NCI-H1694 (cell line): ENCODE measurements at places on chromosomes 1 and 21.

GRCh38 chr1:168529518-168529917, 14.3 kb downstream of the XCL2 start:
- DNase-seq: no peak

DNA sequence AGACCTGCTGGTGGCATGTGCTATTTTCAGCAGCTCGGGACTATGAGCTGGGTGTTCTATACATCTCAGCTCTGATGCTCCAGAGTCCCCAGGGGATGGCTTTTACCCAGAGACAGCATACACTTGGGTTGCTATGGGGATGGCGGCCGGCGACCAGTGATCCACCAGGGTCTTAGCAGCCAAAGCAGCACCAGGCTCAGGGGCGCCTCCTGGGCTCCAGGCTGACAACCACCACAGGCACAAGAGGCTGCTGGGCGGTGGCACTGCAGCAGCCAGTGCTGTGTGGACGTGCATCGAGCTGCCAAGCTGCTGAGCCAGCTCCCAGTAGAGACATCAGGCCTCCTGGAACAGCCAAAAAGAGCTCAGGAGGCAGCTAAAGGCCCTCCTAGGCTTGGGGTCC, 37.6 kb upstream of the CLSTN1 start:
- DNase-seq: peak; percentile 67

GRCh38 chr1:218557731-218558130, 212.6 kb downstream of the TGFB2 start:
- no peak for DNase-seq

DNA sequence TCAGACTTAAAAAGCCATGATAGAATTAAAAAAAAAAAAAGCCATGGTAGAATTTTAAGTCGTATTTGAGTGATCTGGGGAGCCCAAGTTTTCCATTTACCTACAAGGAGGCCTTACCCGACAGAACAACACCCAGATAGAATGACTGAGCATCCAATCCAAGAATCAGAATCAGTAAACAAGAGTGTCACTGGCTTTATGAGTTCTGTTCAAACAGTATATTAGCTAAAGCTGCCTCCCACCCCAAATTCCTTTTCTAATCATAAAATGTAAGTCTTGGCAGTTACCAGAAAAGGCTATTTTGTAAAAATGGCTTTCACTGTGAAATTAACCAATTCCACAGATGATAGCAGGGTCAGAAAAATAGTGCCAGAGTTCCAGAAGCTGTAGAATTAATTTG, 1.2 kb downstream of the GTF2B start:
- DNase-seq: no peak

DNA sequence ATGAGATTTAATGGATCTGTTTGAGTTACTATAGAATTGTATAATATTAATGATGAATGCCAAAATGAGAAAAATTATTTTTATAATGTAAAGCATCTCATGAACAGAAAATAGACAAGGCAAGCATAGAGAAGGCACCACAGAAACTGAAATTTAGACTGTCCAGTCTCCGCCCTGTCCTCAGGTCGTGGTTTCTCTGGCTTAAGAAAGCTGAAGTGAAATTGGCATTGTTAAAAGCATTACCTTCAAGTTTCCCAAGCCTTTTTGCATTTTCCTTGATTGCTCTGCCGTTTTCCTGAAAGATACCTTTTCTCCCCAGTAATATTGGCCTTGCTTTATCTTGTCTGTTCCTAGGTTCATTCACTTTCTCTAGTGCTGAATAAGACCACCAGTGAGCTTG, 58.0 kb downstream of the VPS13D start:
- DNase-seq: no peak

GRCh38 chr21:42220138-42220701, 1.3 kb downstream of the ABCG1 start:
- peak; percentile 93 for DNase-seq

- DNase-seq: no peak
These were observed 52.8 kb upstream of the IFFO2 start for GRCh38 chr1:19009126-19009881.

DNA sequence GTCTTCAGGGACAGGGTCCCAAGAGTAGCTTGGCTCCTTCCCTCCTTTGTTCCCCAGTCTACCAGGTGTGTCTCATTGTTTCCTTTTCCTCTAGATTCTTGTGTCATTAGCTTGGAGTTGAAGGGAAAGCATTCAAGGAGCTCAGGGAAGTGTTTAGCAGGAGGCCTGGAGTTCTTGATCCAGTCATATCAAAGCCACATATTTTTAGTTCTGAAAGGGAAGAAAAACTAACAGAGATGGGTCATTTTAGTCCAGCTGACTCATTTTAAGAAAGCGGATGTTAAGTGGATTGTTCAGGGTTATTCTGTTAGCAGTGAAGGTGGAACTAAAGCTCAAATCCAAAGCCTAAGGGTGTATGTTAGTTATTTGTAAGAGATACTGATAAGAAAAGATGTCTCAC, 721 bp downstream of the C1orf54 start:
- DNase-seq: no peak

DNA sequence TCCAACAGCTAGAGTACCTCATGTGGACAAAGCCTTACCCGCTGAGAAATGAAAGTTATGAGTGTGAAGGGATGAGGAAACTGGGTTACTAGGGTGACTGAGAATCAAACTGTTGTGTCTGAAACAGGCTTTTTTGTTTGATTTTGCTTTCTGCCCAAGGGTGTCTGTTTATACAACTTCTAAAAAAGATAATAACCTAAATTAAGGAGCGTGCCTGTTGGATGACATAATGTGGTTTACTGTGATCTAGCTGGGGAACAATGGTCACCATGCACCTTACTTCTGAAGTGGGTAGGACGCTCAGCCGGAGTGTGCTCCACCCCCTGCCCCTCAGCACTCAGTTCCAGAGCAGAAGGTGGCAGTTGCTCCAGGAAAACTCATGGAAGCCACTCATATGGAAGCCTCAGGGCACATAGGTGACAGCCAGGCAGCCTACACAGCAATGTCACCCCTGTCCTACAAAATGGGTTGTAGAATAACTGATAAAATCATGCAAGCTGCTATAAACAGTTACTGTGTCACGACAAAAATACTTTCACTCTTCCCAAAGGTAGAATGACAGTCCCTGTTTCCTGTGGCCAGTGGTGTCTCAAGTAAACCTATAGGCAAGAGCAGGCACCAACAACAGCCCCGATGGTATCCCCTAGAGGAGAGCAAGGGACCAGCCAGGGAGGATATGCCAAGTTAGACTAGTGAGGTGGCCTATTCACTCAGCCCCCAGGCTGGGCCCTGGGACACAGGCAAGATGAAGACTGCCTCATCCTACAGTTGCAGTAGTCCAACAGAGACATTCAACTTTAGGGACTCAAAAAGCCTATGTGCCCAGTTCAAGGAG, 29.3 kb downstream of the SIPA1L2 start:
- DNase-seq: no peak

- DNase-seq: no peak
These were observed 263.1 kb downstream of the GRIK3 start for GRCh38 chr1:36771240-36771639.

DNA sequence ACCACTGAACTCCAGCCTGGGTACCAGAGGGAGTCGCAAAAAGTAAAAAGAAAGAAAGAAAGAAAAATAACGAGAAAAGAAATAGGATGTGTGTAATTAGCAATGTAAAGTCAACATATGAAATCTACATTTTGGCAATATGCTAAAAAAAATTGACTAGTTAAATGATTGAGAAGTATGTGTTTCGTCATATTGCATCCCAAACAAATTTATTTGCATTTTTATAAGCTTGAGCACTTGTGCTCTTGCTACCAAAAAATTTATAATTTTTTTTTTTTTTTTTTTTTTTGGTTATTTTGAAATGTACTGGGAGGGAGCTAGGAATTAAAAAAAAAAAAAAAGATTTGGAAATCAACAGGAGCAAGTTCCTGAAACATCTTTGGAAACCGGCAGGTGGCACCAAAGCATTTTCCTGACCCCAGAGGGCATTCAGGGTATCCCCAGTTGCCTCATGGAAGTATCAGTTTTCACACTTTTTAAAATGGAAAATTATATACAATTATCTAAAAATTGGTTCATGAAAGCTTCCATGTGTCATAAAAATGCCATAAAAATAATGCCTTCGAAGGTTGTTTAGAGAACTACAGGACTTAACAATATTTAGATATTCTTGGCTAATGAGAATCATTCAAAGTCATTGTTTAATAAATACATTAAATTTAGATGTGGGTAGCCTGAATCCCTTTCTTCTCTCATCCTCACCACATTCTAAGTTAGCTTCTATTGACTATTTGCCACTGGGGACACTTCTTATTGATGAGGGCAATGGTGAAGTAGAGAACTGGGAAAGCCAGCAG, 4.8 kb upstream of the HEATR1 start:
- peak; percentile 69 for DNase-seq

GRCh38 chr1:205533748-205534443, 29.4 kb downstream of the CDK18 start:
- DNase-seq: no peak

GRCh38 chr21:44420416-44421205, 34.7 kb upstream of the LRRC3 start:
- DNase-seq: no peak

DNA sequence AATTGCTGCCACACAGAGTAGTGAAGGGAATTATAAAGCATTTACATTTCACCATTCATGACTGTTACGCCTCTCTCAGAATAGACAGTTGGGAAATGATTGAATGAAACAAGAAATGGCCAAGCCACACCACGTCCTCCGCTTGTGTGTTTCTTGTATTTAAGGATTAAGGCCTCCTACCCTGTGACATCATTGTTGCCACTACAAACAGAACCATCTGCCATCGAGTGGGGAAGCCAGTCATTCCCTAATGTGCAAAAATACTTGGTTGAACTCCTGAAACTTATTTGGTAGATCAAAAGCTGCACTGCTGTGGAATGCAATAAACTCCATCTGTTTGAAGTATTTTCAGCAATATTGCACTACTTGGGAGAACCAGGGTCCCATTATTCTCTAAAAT, 99.0 kb upstream of the C1orf105 start:
- peak; percentile 75 for DNase-seq

- DNase-seq: no peak
These were observed 80.1 kb upstream of the CD55 start for GRCh38 chr1:207241164-207241934.

DNA sequence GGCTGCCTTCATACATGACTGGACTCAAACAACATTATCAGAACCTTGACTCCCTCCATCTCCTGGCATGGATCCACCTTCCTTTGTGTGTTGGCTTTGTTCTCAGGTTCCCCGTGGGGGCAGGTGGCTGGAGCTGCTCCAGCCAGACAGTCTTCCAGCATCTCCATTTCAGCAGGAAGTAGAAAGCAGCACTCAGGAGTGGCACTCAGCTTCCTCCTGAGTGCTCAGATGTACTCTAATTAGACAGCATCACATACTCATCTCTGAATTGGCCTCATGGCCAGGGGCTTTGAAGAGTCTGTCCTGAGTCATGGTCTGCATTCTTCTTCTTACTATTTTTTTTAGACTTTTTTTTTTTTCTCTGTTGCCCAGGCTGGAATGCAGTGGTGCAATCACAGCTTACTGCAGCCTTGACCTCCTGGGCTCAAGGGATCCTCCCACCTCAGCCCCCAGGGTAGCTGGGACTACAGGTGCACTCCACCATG, 27.9 kb downstream of the OVAAL start:
- DNase-seq: no peak

DNA sequence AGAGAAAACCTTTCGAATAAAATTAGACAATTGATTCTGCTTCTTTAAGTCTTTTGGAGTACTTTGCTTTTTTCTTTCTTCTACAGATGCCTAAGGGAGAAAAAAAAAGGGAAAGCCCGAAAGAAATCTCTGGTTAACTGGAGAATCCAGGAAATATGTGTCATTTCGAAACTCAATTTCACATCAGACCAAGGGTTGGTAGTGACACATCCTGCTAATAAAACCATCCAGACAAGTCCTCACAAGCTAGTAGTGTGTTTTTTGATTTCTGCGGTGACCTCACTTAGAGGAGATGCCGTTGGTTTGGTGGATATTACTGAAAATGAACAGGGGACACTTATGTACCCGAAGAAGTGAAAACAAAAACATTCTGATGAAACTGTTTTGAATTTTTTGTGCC, 726.5 kb upstream of the ADAMTS5 start:
- DNase-seq: no peak

DNA sequence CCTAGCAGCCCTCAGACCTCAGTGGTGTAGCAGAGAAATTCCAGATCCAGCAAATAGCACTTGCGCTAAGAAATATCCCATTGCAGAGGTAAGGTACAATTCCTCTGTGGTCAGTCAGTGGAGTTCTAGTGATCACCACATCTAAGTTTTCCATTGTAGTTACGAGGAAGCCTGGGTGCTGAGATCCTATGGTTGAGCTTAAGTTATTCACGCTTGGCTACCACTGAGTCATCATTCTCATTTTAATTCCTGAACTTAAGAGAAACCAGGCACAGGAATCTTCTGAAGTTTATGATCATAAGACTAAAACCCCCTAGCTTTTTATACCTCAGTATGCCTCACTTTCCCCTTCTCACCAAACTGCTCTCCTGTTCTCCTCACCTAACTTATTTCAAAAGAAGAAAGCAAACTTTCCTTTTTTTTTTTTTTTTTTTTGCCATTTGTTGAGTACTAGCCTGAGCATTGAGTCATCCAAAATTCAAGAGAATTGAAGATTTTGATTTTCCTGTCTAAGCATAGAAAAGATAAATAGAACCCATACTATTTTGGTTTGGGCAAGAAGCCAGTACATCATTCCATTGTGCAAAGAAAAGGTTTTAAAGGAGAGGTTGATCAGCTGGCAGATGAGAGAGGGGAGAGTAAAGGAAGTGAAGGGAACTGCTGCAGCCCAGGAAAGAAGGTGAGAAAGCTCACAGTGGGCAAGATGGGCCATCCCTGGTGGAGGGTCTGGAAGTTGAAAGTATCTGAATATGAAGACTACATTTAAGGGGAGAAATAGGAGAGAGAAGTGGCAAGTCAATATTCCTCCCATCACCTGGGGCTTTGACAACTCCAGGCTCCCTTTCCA, 39.9 kb downstream of the SERBP1 start:
- DNase-seq: no peak

DNA sequence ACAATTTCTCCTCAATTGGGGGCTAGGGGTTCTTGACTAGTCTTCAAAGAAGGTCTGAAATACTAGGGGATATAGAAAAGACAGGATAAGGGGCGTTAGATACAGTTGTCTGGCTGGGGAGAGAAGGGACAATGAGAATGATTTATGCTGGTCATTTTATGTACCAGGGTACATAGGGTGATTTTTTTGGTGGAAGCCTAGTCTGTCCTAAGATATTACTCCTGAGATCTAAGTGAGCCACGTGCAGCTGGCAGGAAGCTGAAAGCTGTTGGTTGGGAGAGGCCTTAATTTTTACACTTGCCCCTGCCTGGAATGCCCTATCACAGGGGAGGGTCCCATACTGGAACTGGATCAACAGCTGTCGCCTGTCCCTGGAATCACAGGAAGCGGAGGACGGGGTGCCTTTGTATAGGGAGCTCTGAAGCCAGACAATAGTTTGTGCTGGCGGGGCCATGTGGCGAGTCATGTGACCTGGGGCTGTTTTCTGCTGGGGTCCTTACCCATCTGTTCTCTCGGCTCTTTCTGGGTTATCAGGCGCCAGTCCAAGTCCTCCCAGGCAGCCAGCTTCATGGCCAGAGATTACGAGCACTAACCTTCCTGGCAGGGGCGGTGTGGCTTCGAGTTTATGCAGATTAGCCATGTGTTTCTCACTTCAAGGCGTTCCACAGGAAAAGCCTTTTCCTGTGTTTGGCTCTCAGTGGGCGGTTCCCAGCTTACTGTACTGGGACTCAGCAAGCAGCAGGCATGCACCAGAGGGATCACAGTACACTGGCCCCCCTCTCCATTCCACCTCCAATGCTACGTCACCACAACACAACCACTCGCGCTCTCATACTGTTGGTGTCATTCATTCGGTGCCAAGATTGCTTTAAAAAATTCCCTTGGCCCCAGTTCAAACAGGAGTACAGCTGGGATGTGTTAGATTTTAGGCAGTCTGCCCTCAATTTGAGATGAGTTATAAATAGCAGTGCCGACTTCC, 27.5 kb downstream of the ARID1A start:
- peak; percentile 96 for DNase-seq

GRCh38 chr21:42986125-42986783, 11.9 kb downstream of the PKNOX1 start:
- no peak for DNase-seq
